ENCODE measurements at places on chromosomes 7 and 10.

DNA sequence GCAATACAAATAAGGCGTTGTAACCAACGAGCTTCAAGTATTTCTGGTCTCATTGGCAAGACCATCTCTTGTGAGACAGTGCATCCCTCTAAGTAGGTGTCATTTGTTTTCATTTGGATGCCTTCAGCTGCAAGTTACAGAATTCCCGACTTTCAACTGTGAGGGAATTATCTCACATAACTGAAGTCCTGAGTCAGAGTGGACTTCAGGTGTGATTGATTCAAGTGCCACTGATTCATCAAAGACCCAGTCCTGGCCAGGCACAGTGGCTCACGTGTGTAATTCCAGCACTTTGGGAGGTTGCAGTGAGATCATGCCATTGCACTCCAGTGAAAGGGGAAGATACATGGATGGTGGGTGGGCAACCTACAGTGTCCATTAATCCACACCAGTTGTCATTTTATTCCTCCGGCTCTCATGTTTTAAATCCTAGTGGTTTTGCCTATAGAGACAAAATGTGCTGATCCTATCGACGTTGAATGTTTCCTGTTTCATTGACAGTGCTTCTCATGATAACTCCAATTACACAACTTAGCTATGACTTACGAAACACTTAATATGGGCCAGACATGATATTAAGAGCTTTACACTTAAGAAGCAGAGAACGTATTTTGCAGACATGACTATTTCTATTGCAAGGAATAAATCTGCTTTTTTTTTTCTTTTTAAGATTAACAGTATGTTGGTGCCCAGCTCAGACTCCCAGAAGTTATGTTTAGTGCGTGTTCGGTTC lies 268.0 kb downstream of the FRMD4A start:
- no peak for DNase-seq

GRCh38 chr10:91200314-91201212 lies 19.9 kb upstream of the PCGF5 start:
- no peak for DNase-seq

GRCh38 chr7:100013328-100013676 lies 2.1 kb upstream of the ZKSCAN1 start:
- DNase-seq: no peak

DNA sequence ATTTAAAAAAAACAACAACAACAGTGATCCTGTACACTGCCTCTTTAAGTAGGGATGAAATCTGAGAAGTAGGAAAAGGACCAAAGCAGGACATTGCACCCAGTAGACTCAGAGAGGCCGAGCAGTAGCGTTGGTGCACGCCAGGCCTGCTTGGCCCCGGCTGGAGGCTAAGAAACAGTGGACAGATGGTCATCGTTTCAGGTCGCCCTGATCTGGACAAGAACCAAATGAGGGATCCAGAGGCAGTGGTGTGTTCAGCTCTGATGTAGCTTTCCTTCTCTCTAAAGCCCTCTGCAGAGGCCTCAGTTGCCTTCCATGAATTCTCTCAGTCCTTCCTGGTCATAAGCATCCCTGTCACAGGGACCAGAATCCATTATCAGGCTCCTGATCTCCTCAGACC lies 142.2 kb upstream of the CDCA7L start:
- no peak for DNase-seq

DNA sequence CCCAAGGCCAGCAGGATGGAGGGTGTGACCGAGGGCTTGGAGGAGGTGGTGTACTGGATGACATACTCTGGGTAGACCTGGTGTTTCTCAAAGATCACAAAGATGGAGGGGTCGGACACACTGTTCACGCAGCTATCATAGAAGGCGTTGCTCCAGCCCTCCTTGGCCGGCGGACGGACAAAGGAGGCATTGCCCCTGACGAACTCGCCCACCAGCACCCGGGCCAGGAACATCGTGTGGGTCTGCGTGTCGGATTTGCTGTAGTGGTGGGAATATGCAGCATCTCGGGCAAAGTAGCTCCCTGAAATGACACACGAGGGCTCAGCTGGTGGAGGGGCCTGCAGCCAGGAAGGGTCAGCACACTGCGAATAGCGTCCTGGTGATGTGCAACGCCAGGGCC lies 38.2 kb downstream of the PARP12 start:
- DNase-seq: no peak

DNA sequence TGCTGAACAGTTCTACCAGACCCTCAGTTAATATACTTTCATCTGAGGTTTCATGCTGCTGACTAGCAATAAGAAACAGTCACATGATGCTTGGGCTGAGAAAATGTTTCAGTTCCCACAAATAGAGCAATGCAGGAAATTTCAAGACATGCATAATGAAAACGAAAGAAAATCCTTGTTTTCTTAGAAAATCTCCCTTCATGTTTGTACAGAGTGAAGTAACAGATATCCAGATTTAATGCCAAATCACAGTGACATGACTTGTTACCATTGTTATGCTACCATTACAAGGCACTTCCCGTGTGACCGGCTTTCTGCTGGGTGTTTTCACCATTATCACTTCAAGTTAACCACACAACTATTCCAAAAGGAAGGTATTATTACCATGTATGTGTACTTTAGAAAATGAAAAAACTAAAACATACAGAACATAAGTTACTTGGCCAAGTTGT lies 121.7 kb downstream of the DOCK4 start:
- no peak for DNase-seq
